Epithelial cell of umbilical artery (primary cell): ENCODE measurements at places on chromosomes 13 and 19. TPM values are rescaled to one million over a fixed set of nuclear protein-coding genes. Genes with fewer than 3 reads are reported as not detected.

Gene GFY
- not detected in 2 replicates for total RNA-seq

Gene FBXO27
- 1.2 and 1.6 TPM in 2 replicates for total RNA-seq

Gene KLK11
- not detected in 2 replicates for total RNA-seq

Gene TNFAIP8L1
- 17.2 and 26.9 TPM in 2 replicates for total RNA-seq

Gene ZGLP1
- under 0.01 and 0.15 TPM in 2 replicates for total RNA-seq

Gene CD209
- not detected in 2 replicates for total RNA-seq
